Germinal center (tissue), 1 donor: ENCODE measurements at places on chromosomes 3 and 15.

GRCh38 chr15:69459066-69459465 lies 6.4 kb downstream of the RPLP1 start:
- DNase-seq, result no peak

DNA sequence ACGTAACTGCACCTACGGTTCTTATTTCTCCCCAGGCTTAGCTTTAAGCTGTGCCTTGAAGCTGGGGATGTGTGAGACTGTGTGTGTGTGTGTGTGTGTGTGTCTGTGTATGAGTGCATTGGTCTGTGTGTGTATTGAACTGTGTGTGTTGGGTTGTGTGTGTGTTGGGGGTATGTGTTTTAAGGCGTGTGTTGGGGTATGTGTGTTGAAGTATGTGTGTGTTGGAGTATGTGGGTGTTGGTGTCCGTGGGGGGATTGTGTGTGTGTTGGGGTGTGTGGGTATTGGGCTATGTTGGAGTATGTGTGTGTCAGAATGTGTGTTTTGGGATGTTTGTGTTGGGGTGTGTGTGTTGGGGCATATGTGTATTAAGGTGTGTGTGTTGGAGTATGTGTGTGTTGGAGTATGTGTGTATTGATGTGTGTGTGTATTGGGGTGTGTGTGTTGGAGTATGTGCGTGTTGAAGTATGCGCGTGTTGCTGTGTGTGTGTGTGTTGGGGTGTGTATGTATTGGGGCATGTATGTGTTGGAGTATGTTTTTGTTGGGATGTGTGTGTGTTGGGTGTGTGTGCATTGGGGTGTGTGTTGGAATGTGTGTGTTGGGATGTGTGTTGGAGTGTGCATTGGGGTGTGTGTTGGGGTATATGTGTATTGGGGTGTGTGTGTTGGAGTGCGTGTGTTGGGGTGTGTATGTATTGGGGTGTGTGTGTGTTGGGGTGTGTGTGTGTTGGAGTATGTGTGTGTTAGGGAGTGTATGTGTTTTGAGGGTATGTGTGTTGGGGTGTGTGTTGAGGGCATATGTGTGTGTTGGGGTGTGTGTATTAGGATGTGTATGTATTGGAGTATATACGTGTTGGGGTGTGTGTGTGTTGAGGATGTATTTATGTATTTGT lies 76.4 kb downstream of the LSM3 start:
- DNase-seq, result no peak

GRCh38 chr3:55501905-55502304 lies 14.8 kb upstream of the WNT5A start:
- DNase-seq, result no peak

GRCh38 chr3:187041362-187042307 lies 97.7 kb downstream of the RPL39L start:
- DNase-seq, result no peak

DNA sequence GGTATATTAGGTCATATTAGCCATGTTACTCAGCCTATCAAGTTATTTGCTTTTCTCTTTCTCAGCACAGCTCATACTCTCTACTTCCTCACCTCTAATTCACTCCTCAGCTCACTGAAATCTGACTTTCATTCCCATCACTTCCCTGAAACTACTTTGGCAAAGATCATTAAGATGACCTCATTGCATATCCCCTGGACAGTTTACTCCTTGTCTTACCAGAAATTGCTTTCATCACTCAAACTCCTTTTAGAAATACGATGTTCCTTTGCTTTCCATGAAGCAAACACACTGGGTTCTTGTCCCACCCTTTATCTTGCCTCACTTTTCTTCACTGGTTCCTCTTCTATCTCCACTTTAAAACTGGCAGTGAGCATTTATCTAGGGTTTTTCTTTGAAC lies 354.4 kb downstream of the TUSC7 start:
- no peak for DNase-seq

- no peak for DNase-seq
Observed at GRCh38 chr15:48411971-48412591, 80.9 kb downstream of the DUT start.

DNA sequence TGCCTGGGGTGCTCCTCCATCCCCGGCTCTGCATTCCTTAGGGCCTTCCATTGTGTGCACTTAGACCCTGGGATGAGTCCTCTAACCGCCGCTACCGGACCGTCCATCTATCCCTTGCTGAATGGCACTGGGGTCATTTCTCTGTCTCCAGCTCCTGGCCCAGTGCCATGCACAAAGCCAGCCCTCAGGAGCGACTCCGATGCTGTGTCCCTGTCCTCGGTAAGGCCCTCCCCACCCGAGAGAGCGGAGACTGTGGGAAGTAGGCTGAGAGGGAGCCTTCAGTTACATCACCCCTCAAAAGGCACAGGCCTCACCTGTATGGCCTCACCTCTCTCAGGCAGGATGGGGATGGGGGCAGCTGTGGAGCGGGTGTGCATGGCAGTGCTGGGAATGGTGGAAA lies 33.8 kb downstream of the MUC4 start:
- DNase-seq, result no peak
